Activated CD4-positive, alpha-beta memory T cell treated with anti-CD3 and anti-CD28 coated beads, Interleukin-2, amount 10 ng/mL, durations not matched to agents 7 days and 5 days (primary cell): ENCODE measurements at places on chromosomes 2 and 18. TPM values are rescaled to one million over a fixed set of nuclear protein-coding genes. Genes with fewer than 3 reads are reported as not detected.

DNA sequence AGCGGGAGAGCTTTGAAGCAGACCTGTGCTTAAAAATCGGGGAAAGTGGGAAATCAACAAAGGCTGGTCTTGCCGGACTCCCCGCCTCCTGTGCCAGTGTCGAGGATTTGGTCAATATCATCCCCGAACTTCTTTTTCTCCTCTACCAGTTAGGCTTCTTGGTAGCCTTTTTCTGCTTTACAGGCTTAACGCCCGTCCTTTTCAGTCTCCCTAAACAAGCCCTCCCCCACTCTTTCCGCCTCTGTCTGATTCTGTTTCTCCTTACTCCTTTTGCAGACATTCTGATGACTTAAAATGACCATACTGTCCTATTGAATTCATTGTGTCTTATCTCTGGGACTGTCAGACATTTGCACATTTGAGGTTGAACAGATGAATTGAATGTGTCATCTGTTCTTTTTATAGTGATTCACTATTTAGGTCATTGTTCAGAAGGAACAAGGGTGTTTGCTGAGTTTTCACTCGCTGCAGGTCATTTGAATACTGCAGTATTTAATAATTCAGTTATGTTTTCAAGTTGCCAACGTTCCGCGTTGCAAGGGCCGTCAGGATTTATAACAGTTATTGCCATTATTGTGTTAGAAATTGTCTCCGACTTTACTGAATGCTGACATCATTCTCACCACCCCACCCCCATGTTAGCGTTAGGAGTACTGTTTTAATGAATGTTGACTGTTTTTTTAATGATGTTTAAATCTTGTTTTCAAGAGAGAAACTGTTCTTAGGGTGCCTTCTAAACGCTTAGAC lies 1.1 kb downstream of the ITGAV start:
- no peaks in the 10 kb centered on the region for H3K27me3 ChIP-seq
- H3K27ac ChIP-seq = peak overlapping the region; percentile 48
- peak overlapping the region; percentile 83 for H3K4me3 ChIP-seq

ZNF236 gene
- 17.9 TPM for total RNA-seq

CKAP2L gene
- total RNA-seq = 63.3 TPM

TNFRSF11A gene
- 30.0 TPM for total RNA-seq

TMEM127 gene
- total RNA-seq = 44.0 TPM
